Fibroblast of skin of back (primary cell): ENCODE measurements at places on chromosomes 13 and 19.
A peak's percentile ranks its signal among the peaks of the same experiment; 100 is the strongest.

- DNase-seq, result no peak
Measured at GRCh38 chr13:57418067-57418677, 213.4 kb upstream of the PCDH17 start.

DNA sequence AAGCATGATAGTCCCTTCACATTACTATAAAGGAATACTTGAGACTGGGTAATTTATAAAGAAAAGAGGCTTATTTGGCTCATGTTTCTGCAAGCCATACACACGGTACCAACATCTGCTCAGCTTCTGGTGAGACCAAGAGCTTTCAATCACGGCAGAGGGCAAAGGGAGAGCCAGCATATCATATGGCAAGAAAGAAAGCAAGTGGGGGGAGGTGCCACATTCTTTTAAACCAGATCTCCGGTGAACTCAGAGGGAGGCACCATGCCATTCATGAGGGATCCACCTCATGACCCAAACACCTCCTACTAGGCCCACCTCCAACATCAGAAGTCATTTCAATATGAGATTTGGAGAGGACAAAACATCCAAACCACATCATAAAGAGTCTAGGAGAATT lies 20.3 kb downstream of the XPO4 start:
- DNase-seq, result peak; percentile 21

DNA sequence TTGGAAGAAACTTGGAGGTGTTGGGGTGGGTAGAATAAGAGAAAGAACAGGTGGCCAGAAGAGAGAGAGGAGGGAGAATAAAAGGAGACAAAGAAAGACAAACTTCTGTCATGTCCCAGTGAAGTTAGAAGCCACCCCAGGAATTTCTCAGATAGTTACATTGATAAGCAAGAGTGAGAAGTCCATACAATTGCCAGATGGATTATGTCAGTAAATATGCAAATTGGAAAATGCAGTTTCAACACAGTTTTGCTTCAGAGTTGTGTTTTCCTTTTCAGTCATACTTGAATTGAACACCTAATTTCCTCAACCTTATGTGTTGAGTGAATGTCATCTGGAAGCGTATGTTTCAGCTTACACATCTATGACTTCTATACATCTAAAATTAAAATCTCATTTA lies 139.2 kb downstream of the RXFP2 start:
- no peak for DNase-seq

DNA sequence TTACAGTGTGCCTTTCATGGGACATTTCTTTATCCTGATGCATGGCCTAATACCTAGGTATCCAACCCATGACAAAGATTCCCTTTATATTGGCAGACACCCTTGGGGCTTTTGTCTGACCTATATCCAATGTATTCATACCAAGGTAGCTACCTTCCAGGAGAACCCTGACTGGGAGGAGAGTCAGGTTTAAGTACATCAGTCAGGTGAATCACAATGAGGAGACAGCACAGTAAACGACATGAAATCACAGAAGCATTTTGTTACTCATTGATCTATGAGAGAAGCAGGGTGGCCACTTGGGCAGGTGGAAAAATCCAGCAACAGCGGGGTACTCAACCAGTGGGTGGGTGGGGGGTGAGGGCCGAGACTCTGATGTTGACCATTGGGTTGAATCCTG lies 527.4 kb upstream of the ATXN8OS start:
- no peak for DNase-seq

GRCh38 chr19:3387645-3388589 lies 21.5 kb downstream of the NFIC start:
- DNase-seq, result peak; percentile 57

GRCh38 chr13:93957371-93957770 lies 522.1 kb downstream of the DCT start:
- no peak for DNase-seq

DNA sequence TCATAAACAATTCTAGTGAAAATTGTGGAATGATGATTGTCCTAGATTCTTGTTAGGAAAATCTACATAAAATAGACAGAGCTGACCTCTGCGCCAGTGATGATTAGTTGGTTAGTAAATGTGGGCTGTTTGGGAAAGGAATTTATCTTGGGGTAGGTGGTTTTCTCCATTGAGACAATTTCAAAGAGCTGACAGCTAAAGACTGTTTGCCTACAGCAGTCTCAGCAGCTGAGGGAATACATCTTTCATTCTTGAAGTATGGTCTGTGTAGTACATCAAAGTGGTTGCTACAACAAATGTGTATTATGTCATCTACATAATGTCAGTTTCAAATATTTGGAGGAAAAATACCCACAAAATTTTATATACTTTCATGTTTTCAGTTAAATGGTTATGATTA lies 117.2 kb upstream of the TRPC4 start:
- DNase-seq, result no peak

GRCh38 chr13:110399801-110400200 lies 92.7 kb downstream of the COL4A2 start:
- DNase-seq, result no peak

GRCh38 chr13:35028338-35028867 lies 86.3 kb downstream of the NBEA start:
- no peak for DNase-seq

- DNase-seq, result peak; percentile 0
Measured at GRCh38 chr13:54637366-54637765, 1608.8 kb downstream of the OLFM4 start.

DNA sequence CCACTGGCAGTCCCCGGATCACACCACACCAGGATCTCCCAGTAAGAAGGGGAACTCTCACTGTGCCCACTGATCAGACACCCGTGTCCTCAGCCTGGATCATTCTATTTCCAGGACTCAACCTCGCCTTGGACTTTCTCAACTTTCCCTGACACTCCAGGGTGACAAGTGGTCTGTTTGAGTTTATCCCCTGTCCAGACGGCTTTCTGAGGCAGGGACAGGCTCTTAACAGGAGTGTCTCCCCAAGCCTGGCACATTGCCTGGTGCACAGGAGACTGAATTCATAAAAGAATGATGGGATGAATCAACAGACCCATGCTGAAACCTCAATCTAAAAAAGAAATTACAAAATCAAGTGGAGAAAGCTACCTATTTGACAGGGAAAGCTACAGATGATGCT lies 606.6 kb downstream of the EFNB2 start:
- no peak for DNase-seq

DNA sequence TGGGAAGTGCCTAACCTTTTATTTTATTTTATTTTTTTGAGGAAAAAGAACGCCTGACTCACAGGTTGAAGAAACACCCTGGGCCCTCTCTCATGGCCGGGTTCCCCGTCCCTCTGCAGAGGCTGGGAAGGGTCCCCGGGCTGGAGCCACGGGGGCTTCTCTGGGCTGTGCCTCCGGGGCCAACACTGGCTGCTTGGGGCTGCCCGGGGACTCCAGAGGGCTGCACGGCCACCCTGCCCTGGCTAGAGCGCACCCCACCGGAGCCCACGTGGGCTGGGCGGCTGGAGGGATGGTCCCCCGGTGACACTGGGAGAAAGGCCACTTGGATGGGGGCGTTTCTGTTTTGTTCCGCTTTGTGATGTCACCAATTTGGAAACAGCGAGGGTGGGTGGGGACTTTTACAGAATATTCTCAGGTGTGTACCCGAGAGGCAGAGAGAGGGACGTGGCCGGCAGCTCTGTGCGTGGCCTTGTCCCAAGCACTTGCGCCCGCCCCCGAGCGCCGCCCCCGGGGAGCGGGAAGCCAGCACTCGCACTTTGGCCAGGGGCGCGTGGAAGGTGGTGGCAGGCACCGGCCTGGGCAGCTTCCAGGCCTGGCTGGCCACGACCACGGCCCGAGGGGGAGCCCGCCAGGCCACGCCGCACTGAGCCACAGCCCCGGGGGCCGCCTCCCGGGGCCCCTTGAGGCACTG lies 13.9 kb upstream of the GNA15 start:
- no peak for DNase-seq

- DNase-seq, result no peak
Measured at GRCh38 chr19:49767381-49767780, 580 bp downstream of the AP2A1 start.

GRCh38 chr13:110652231-110652730 lies 36.9 kb downstream of the NAXD start:
- no peak for DNase-seq
